Left renal pelvis (tissue), 4 donors: ENCODE measurements at places on chromosomes 7 and 10. TPM values are rescaled to one million over a fixed set of nuclear protein-coding genes. Genes with fewer than 3 reads are reported as not detected.

- DNase-seq, result no peak
These were observed 38.2 kb downstream of the PARP12 start for GRCh38 chr7:140024585-140024984.

DNA sequence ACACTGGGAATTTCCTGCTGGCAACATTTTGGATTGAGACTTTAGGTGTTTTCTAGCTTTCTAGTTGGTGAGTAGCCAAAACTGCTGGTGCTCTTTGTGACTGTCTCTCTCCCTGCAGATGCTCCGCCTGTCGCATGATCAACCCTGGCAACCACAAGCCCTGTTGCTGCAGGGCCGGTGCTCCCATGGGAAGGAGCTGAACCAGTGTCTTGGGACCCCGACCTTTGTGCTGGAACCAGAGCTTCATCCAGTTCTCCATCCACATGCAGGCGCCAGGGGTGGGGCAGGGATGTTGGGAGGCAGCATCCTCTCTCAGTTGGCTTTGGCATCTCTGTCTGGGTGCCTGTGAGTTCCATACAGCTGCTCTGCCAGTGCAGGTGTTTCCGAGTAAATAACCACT, 306.2 kb upstream of the MKI67 start:
- no peak for DNase-seq

GRCh38 chr10:71347587-71348395, 28.7 kb downstream of the SLC29A3 start:
- DNase-seq, result no peak

GRCh38 chr10:48330269-48330668, 23.8 kb downstream of the MAPK8 start:
- no peak for DNase-seq

DNA sequence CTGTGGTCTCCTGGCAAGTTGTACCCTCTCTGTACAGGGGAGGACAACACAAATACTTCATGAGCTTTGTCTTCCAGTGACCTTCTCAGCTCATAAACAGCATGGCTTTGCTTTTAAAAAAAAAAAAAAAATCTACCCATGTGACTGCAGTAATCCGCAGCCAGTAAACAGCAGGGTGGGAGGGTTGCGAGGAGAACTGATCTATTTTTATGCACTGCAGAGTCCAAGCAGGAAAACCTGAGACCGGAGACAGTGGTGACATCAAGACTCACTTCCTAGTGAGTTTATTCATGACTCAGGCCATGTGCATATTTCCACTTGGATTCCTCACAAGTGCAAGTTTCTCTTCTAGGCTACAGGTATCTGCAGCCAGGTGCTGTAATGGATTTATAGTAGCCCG, 127.9 kb downstream of the NRF1 start:
- DNase-seq, result no peak

DNA sequence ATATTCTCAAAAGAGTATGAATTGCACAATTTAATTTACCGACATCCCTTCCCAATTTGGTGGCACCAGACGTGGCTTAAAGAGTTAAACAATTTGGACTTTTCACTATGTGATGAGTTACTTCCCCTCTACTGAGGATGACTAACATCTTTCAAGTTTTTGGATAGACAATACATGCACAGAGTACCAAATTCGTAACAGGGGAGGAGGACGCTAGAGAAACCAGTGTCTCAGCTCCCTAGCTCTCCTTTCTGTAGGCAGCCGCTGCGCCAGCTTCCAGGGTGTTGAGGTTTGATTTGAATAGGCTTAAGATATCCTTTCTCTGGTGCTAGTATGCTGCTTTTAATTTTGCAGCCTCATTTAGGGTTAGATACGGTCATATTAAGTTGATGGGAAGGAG, 69.2 kb downstream of the GNA12 start:
- no peak for DNase-seq

DNA sequence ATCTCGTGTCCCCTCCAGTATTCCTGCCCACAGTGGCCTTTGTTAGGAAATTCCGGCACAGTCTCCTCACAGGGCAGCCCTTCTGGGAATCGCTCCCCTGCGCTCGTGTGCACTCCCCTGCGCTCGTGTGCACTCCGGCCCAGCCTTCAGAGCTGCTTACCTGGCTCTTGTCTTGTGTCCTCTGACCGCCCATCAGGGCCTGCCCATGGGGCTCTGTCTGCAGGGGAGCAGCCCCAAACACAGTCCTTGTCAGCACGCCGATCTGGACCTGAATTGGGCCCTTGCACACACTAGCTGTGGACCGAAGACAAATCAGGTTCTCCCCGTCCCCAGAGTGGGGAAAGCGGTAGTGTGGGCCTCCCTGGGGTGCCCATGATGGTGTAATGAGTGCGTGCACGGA, 179.4 kb downstream of the CUX1 start:
- DNase-seq, result no peak

- DNase-seq, result no peak
These were observed 147.8 kb upstream of the TMEM72 start for GRCh38 chr10:44763331-44763730.

GRCh38 chr7:51007551-51008505, 225.1 kb upstream of the GRB10 start:
- no peak for DNase-seq

DNA sequence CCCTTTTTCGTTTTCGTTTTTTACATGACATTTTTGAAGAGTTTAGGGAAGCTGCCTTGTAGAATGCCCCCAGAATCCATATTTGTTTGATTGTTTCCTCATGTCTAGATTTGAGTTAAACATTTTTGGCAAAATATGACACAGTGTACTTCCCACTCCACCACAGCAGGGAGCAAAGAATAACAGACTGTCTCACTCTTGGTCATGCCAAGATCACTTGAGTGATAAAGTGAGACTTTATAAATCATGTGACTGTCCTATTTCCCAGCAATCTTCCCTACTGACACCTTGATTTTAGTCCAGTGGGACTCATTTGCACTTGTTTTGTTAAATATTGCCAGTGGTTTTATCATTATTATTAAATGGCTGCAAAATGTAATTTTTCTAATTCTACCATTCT, 44.4 kb upstream of the USP6NL start:
- DNase-seq, result no peak

DNA sequence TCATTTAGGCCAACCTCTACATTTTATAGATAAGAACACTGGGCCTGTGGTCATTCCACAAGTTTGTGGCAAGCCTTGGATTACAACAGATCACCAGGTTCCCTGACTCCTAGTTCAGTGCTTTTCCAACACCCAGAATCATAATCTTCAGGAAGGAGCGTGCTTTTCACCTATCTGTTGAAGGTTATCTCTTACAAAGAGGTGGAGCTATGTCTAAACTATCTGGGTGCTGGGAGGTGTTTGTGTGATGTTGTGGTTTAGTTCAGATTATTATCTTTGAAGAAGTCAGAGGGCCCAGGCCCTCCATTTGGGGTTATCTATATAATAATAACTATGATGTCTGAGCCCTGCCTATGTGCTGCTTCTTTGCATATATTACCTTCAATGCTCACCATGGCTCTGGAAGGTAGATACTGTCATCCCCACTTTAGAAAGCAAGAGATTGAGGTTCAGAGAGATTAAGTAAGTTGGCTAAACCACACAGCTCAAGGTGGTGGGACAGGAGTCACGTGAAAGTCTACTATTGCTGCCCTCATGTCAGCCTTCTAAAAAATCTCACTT, 24.0 kb downstream of the IL2RA start:
- DNase-seq, result no peak

DNA sequence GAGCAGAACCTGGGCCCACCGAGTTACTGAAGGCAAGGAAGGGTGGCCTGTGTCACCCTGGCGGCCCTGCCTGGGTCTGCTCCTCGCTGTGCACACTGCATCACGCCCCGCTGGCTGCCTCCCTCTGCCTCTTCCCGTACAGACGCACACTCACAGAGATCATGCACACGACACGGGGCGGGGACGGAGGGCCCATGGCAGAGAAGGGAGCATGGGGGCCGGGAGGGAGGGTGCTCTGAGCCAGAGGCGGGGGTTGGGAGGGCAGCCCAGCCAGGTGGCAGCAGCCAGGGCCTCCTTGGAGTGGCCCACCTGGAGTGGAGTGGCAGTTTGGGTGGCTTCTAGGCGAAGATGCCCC, 16.6 kb downstream of the BUD23 start:
- DNase-seq, result no peak

DNA sequence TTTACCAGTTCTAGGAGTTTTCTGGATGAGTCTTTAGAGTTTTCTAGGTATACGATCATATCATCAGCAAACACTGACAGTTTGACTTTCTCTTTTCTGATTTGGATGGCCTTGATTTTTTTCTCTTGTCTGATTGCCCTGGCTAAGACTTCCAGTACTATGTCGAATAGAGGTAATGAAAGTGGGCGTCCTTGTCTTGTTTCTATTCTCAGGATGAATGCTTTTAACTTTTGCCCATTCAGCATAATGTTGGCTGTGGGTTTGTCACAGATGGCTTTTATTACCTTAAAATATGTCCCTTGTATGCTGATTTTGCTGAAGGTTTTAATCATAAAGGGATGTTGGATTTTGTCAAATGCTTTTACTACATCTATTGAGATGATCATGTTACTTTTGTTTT, 223.2 kb upstream of the COBL start:
- no peak for DNase-seq

GRCh38 chr10:71487726-71488125, 91.0 kb downstream of the CDH23 start:
- no peak for DNase-seq

DNA sequence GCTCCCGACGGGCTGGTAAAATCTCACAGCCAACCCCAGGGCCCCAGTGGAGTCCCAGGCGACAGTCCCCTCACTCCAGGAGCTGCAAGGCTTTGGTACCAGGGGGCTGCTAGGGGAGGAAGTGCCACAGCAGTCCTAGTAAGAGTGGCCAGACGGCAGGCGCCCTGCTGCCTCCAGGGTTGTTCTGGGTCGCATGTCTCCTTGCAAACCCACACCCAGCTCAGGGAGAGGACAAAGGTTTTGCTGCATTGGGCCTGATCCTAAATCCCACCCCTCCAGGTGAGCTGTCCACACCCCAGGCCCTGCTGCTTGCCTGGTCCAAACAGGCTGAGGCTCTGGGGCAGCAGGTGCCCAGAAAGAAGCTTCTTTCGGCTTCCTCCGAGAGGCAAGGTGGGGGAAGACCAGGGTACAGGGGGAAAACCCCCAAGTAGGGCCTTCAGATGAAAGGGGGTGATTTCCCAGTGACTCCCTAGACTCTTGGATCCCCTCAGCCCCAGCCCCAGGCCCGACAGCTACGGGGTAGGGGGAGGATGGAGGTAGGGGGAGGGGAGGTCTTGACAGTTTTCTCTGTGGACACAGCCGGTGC, 4.2 kb upstream of the KCP start:
- no peak for DNase-seq

GRCh38 chr10:26715137-26715487, 17.6 kb downstream of the PDSS1 start:
- no peak for DNase-seq

DNA sequence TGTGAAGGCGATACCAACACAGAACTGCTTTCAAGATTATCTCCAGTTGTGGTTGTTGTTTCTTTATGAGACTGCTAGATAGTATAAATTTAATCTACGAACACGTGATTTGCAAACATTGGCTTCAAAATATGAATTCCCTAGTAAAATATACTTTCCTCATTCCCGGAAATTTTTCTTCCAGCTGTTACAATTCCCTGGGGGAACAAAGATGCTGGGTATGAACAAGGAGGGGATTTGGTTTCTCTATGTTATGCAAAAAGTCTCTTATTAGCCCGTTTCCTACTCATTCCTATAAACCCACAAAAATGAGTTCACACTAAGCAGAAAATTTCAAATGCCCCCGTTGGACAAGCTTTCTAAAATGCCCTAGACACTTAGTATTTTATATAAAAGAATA, 928.3 kb downstream of the CNTNAP2 start:
- no peak for DNase-seq

- no peak for DNase-seq
These were observed 515.9 kb downstream of the PARD3 start for GRCh38 chr10:34299105-34299611.

Gene FAM24B
- 3.9 TPM for polyA plus RNA-seq

Gene PPP1R3C
- 48.9 TPM for polyA plus RNA-seq

Gene OPALIN
- not detected for polyA plus RNA-seq

Gene CEP41
- 30.2 TPM for polyA plus RNA-seq

Gene JAZF1
- polyA plus RNA-seq, result 11.1 TPM

Gene GRB10
- 37.6 TPM for polyA plus RNA-seq

Gene CHAT
- not detected for polyA plus RNA-seq

Gene AGAP5
- 4.8 TPM for polyA plus RNA-seq

Gene SAMD9L
- polyA plus RNA-seq, result 9.5 TPM

Gene COBL
- polyA plus RNA-seq, result 16.1 TPM

Gene RET
- polyA plus RNA-seq, result 2.4 TPM

Gene CALHM3
- not detected for polyA plus RNA-seq

Gene TAS2R3
- 0.70 TPM for polyA plus RNA-seq
